Kidney epithelial cell (primary cell): ENCODE measurements at places on chromosomes 11 and 22. TPM values are rescaled to one million over a fixed set of nuclear protein-coding genes. Genes with fewer than 3 reads are reported as not detected.
A peak's percentile ranks its signal among the peaks of the same experiment; 100 is the strongest.

DNA sequence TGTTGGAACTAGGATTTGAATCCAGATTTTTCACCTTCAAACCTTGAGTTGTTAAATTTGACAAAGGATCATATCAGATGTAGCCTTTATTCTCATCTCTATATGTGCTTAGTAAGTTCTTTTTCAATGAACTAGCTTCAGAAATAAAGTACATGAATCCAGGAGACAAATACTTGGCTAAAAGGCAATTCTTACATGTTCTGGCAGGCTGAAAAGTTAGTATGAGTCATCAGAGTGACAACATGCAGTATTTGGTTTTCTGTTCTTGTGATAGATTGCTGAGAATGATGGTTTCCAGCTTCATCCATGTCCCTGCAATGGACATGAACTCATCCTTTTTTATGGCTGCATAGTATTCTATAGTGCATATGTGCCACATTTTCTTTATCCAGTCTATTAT is 40.4 kb downstream of the BBOX1 start:
- DNase-seq = no peak

DNA sequence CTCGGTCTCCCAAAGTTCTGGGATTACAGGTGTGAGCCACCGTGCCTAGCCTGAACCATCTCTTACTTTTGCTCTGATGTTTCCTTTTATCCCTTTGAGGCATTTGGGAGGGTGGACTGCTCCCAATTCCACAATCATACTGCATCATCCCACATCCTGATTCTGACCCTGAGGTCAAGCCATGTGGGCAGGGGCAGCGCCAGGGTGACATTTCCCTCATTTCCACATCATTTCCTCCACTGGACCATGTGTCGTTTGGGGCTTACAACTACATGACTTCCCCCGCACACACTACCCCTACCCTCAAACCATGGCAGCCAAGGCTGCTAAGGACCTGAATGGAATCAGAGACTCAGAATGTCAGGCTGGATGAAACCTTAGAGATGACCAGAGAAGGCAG is 26.4 kb upstream of the ZBTB16 start:
- no peak for DNase-seq

GRCh38 chr11:28649922-28650321 is 541.7 kb downstream of the METTL15 start:
- DNase-seq = no peak

DNA sequence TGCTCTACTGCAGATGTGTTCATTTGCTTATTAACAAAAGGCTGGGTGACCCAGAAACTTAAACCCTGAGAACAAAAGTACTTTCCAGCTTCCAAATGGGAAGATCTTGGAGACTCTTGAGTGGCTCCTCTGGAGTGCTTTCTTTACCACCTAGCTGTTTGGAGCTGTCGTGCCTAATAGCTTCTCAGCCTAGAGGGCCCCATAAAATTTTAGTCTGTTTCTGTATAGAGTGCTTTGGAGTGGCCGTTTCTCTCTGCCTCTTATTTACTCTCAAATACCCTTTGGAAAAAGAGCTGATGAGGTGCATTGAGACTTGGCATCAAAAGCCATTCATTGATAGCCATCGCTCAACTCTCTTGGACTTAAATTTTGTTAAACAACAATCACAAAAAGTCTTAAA is 50.7 kb downstream of the ZNRF3 start:
- no peak for DNase-seq

DNA sequence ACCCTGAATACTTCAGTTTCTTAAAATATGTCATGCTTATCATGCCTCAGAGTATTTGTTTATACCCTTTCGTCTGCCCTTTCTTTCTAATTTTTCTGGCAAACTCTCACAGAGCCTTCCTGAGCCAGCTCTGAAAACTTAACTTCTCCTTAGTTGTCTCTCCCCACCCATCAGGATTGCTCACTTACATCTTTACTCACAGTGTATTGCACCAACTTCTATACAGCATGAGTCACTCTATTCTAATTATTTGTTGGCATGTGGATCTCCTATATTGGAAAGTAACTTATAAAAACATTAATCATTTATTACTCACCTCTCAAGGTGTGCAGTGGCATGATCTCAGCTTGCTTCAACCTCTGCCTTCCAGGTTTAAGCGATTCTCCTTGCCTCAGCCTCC is 114.9 kb downstream of the FANCF start:
- DNase-seq = no peak

DNA sequence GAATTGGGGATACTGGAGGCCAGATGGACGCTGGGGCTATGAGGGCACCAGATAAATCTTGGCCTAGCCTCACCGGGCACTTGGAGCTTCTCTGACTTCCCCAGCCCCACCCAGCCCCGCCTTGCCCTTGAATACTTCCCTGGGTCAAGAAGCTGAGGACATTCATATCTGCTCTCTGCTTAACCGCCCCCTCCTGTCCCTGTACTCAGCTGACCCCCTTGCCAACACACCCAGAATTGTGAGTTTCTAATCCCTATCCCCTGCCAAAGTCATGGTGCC is 22.0 kb downstream of the FADS3 start:
- no peak for DNase-seq

DNA sequence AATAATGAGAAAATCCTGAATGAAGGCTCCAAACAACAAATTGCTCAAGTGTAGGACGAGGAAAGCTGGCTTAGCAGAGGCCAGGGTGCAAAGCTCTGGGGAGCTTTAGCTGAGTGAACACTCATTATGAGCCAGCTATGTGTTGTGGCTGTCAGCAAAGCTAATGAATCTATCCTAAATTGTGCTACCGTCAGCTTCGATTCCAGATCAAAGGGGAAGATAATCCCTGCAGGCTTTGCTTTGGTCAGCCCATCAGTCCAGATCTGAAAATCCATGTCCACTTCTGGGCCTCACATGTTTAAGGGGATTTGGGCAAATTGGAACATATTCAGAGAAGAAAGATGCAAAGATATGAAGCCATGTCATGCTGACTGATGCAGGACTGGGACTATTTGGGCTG is 180.9 kb upstream of the ZBED5 start:
- no peak for DNase-seq

KCNJ4 gene
- not detected in 2 replicates for total RNA-seq

GRCh38 chr11:32259641-32260081 is 168.8 kb downstream of the RCN1 start:
- no peak for DNase-seq

OR5B21 gene
- total RNA-seq = not detected in 2 replicates

DNA sequence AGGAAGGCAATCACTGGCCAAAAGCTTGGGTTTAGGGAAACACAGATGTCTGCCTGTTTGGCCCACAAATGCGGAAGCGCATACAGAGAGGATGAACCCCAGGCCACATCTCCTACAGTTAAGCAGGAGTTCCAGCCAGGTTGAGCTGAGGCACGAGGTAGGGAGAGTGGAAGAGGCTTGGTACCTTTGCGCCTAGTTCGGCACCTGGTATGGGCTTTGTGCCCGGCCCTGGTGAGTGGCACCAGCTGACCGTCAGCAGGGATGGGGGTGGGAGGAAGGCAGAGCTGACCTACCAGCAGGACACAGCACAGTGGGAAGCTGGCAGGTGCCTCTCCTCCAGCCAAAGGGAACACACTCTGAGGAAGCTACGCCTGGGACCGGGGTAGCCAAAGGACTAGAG is 57.6 kb downstream of the KCNC1 start:
- DNase-seq = no peak

DNA sequence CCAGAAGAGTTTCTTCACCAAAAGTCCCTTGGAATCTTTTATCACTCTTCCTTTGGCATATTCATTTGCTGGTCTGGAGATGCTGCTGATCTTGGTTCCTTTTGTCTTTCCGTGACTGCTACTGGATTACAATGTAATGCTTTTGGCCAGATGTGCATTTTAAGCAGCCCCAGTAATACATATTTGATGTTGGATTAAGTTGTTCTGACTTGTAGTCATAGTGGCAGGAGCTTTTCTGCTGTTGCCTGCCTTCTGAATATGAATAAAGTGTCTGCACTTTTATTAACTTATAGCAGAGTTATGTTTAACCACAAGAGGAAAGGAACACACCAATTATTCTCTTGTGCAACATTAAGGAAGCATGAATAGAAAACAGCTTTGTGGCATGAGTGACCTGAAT is 360.0 kb upstream of the DDI1 start:
- DNase-seq = no peak

DNA sequence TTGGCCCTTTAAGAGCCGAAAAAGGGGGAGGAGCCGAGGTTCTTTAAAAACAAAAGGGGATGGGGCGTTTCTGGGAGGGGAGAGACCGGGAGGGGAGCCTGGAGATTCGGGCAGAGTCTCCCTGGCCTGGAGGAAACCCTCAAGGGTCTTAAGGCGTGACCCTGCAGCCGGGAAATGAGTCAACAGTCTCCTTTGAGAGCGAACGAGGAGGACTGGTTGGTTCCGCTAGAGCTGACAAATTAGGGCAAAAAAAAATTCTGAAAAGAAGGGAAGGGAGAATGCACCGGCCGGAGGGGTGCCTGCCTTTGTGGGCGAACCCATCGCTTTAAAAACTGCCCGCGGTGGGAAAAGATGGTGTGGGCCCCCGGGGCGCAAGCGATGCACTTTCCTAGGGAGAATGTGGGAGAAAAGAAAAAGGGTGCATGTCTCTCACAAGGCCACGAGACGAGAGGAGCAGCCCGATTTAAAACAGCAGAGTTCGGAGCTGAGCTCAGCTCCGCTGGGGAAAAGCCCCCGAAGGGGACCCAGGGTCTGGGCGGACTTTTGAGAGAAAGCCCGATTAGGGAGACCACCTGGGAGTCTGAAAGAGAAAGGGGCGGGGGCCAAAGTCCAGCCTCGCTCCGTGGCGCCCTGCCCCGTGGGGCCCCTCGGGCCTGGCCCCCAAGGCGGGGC is 874 bp downstream of the ZFTA start:
- DNase-seq = peak; percentile 26
